ENCODE measurements at places on chromosomes 5 and 9.

DNA sequence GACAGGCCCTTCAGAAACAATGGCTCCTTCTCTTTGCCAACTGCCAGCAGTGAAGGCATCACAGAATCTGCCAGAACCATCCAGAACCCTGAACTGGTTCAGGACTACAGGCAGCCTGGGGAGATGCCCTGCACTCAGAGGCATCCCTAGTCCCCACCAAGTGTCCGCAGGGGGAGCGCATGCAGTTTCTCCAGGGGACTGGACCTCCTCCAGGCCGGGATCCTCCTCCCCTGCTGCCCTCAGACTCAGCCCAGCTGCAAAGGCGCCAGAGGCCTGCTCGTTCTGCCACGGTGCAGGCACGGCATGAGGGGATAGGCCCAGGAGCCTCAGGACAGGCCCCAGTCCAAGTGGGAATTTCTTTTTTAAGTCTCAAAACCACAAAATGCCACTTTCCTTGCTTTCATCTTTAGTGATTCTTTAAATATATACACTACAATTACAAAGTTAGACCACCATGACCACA lies 72.0 kb downstream of the SEMA4D start:
- DNase-seq, result no peak

DNA sequence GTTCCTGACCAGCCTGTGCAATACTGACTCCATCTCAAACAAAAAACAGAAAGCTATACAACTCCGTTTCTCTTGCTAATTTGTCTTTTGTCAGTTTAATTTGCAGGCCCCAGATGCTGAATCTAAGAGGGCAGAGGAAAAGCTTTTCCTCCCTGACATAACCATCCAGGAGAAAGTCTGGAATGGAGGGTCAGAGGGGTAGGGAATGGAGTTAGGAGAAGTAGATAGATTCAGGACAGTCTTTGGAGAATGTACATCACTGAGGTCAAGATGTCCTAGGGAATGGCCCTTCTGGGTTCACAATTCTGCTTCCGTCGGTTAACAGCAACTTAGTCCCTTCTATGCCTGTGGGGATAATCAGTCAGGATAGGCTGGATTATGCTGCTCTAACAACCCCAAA lies 6.6 kb upstream of the SQSTM1 start:
- no peak for DNase-seq

GRCh38 chr9:130499804-130500263 lies 55.1 kb downstream of the ASS1 start:
- DNase-seq, result no peak

DNA sequence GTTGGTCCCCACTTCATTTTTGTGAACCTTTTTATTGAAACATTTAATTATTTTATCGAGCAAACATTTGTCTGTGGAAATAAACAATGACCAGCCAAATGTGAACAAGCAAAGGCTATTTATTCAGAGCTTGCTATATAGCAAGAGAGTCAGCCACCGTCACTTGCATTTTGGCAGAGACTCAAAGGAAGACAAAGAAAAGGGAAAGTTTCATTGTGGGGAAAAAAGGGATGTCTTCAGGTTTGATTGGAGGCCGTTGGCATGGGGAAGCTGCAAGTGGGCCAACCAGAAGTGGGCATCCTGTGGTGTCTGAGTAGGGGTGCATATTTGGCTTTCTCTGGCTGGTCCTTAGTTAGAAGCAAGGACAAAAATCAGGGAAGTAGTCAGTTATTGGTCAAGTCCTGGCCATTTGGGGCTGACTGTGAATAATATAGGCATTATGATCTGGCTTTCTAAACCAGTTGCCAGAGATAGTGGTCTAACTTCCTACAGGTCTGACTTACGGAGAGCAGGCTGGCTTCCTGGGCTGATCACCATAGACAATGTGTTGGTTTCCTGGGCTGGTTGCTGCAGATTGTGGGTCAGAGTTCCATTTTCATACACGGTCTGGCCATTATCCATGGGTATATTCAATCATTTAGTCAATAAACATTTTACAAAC lies 16.6 kb downstream of the ENC1 start:
- no peak for DNase-seq

DNA sequence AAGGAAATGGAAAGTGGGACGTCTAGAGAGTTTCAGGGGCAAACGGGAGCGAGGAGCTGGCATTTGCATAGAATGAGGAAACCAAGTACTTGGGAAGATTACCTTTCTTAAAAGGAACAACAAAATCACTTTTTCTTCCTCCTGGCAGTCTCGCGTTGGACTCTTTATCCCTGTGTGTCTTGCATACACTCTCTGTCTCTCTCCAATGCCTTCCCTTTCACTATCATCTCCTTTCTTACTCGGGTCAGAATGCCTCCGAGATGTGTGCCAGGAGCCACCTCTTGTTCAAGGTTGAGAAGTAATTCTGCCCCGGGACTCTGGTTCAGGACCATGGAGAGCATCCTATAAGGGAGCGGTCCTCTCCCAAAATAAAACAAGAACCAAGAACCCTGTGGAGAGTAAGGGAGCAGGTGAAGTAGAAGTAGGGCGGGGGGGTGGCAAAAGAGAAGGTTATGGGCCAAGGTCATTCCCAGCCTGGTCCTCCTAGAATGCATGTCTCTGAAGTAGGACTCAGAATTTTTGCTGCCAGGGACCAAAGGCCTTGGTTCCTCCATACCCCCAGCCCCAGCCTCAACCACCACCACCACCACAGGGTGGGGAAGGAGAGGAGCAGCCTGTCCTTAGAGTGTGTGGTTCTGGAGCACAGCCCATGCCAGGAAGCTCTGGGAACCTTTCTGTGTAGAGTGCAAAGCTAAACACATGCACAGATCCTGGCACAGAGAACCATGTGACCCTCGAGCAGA lies 72.1 kb upstream of the ARAP3 start:
- no peak for DNase-seq

GRCh38 chr5:17439956-17440355 lies 58.1 kb upstream of the TAF11L2 start:
- no peak for DNase-seq

DNA sequence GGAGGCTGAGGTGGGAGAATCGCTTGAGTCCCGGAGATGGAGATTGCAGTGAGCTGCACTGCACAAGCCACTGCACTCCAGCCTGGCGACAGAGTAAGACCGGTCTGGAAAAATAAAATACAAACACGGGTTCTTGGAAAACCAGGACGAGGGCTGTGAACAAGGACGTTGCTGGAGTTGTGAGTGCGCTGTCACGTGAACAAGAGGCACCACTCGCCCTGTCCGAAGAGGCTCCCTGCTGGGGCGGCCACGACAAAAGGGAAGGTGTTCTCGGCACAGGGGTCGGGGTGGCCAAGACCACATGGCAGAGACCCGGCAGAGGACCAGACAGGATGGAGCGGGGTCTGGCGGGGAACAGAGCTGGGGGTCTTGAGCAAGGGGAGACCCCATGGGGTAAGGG lies 30.6 kb upstream of the UBAC1 start:
- no peak for DNase-seq

DNA sequence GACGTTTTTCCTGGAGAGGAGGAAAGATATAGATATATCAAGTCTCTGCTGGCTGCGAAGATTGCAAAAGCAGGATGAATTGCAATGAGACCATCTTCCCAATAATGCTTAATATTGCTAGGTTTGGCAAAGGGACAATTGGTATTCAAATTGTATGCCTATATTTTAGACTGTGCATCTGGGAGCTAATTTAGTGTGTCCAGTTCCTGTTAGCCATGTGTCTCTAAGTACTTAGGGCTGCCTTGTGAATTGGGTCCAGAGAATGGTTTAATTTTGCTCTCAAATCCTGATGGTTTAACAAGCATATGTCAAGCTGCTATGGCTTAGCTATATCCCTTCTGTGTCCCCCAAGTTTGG lies 97.6 kb upstream of the ZNF366 start:
- DNase-seq, result no peak

- DNase-seq, result no peak
These were observed 446.0 kb upstream of the MPDZ start for GRCh38 chr9:13725516-13725915.

DNA sequence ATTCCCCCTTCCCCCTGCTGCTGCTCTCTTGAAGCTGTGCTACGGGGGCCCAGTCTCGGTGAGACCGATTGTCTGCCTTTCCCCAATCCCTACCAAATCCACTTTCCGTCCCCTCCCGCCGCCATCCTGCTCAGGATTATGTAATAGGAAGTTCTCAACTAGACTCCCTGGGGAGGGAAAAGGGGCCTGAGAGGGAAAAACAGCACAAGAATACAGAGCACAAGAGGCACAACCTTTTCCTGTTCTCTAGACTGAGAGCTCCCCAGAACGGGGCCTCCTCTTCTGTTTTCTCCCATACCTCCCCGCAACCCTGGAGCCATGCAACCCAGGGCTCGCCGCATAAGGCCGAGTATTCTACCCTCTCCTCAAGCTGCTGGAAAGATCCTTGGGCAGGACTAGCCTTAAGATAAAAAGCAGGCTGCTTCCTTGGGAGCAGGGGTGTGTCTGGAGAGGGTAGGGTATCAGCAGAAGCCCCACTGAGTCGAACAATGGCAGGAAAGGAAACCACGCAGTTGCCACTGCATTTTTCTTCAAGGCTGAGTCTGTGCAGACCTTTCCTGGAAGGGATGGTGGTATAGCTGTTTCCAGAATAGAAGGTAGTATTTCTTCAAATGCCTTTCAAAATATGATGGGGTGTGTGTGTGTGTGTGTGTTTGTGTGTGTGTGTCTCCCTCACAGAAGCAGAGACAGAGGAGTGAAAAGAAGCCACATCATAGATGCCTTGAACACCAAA lies 12.9 kb downstream of the MYORG start:
- DNase-seq, result no peak

DNA sequence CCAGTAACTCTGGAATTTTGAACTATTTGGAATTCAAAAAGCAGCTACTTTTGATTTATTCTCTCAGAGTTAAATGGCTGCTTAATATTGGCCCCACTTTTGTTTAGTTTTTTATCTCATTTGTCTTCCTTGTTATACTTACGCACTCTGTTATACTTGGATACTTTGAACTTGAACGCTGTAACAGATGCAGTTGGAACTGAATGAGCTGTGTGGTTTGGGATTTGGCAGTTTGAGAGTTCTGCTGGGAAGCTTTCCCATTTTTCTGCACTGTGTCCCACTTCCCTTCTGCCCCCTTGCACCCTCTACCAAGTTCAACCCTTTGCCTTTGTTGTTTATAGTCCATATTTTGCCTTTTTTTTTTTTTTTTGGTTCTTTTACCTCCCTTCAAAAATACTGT lies 3.8 kb downstream of the RHOBTB3 start:
- DNase-seq, result no peak

DNA sequence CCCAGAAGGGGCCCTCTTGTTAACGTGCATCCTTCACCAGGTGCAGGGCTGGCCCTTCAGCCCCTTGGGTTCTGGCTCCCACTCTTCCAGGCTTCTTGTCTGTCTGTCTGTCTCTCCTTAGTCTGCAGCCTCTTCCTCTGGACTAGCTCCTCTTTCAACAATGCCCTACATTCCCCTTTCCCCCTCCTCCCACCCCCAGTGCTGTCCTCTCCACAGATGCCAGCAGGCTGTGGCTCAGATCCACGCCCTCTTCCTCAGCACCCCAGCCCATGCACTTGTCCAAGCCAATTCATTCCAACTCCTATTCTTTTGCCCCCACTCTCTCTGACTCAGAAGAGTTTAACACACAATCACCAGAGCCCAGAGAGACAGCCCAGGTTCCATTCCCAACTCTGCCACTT lies 45.2 kb upstream of the ALDH1B1 start:
- no peak for DNase-seq

GRCh38 chr5:169631360-169631759 lies 5.7 kb upstream of the DOCK2 start:
- DNase-seq, result no peak

DNA sequence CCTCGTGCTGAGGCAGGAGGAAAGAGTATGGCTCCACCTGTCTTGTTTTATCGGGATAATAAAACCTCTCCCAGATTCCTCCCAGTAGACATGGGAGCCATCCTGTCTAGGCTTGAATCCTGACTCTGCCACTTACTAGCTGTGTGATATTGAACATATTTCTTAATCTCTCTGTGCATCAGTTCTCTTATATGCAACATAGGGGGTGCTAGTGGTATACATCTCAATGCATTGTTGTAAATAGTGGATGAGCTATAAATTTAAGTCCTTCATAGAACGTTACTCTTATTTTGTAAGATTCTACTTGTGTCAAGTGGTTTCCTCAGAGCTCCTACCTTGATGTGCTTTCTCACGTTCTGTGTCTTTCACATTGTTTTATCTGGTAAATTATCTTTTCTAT lies 417.7 kb upstream of the POU5F2 start:
- no peak for DNase-seq

DNA sequence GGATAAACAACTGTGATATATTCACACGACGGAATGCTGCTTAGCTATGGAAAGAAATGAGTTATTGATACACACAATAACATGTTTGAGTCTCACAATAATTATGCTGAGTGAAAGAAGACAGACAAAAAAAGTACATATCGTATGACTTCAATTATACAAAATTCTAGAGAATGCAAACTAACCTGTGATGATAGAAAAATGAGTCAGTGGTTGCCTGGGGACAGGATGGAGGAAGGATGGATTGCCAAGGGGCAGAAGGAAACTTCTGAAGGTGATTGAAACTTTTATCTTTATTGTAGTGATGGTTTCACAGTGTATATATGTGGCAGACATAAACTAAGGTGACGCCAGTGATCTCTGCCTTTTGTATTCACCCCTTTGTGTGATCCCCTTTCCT lies 7.5 kb upstream of the CARTPT start:
- DNase-seq, result no peak

DNA sequence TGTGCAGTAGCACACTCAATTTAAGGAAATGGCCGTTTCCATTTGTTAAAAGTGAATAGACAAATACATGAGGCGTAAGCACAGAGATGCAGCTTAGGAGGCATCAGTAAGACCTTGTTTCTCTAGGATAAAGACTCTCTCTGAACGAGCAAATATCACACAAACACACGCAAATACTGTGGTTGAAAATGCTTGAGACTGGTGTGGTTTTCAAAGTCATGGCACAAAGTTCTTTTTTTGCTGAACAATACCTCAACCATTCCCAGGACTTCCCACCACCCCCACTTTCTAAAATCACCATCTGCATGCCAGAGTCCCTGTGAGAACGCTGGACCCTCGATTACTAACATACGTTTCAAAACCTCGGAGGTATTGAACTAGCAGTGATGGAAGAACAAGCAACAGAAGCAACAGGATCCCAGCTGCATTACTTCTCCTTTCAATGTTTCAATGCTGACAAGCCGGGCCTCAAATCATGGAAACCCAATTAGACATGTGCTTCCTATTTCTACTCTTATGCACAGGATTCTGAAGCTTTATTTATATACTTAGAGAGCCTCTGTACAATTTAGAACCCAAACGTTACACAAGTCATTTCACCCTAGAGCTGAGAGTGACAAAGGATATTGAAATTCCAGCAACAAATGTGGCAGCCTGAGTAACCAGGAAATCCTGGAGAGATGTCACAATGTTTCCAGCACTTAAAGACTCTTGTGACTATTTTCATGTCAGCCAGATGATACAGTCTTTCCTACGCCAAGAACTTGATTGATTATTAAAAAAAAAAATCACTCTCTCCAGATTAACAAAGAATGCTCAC lies 63.9 kb downstream of the CDC14B start:
- DNase-seq, result no peak

DNA sequence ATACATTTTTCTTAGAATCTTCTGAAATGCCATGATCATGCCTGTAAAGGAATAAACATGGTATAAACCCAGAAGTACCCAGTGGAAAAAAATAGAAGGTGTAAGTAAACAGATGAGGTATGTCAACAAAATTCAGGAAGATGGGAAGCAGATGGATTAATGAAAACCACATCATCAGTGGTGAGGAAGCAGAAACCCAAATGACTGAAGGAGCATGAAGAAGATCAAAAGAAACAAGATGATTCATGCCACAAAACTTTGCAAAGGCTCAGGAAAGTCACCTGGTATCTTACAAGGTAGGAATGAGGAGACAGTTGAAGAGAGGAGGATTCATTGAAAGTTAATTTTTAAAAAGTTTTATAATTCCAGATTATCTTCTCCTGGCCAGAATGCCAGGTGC lies 132.8 kb upstream of the PAPPA start:
- no peak for DNase-seq

GRCh38 chr9:13787234-13787833 lies 507.8 kb upstream of the MPDZ start:
- no peak for DNase-seq
